ENCODE measurements at places on chromosomes 6 and 20.

DNA sequence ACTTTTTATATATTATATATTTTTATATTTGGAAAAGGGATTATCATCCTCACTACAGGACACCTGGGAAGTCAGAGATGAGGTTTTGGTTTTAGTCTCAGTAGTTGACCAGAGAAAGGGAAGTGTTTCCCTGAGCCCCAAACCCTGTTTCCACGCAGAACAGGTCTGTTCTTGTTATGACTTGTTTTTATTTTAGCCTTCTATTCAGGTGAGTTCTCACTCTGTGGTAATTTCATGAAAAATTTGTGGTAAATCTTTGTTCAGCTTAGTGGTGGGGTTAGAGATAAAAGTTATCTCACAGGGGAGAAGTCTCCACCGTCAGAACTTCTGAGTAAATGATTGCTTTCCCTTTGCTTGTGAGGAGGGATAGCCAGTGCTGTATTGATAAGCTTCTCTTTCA is 224.9 kb downstream of the FARS2 start:
- H3K27ac ChIP-seq = no peak overlapping the region
- no peaks in the 10 kb centered on the region for H3K36me3 ChIP-seq
- no peaks in the 10 kb centered on the region for H3K27me3 ChIP-seq
- peaks cover 5% of the 10 kb centered on the region for H3K4me1 ChIP-seq
- no peak for DNase-seq

DNA sequence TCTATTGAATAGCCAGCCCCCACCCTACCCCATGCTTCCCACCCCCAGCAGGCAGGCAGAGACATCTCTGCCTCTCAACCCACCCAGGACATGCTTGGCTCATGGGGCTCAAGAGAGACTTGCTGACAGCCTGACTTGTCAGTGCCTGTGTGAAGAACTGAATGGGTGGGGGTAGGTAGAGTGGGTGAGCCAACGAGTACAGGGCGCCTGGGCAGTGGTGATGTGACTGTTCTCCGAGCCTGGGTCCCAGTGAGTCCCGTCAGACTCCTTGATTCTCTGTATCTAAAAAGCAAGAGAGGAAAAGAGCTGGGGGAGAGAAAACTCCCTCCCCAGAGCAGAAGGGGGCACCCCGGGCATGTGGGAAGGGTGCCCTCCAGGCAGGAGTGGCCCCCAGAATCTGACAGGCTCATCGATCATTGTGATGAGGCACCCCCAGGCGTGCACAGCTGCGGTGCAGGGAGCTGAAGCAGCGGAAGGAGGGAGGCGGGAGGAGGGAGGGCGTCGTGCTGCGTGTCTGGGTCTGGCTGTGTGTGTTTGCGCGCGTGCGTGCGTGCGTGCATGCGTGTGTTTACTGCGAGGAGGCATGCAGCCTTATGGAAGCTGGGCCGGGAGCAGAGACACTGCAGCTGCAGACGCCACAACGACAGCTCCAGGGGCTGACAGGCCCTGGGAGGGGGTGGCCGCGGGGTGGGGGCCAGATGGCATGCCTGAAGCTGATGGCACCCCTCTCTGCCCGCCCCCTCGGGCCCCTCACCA is 40.2 kb downstream of the FOXP4 start:
- H3K27me3 ChIP-seq = no peaks in the 10 kb centered on the region
- no peak overlapping the region for H3K4me3 ChIP-seq
- peaks cover 1% of the 10 kb centered on the region for H3K36me3 ChIP-seq
- H3K27ac ChIP-seq = peak overlapping the region; percentile 13
- peaks cover 25% of the 10 kb centered on the region for H3K4me1 ChIP-seq

DNA sequence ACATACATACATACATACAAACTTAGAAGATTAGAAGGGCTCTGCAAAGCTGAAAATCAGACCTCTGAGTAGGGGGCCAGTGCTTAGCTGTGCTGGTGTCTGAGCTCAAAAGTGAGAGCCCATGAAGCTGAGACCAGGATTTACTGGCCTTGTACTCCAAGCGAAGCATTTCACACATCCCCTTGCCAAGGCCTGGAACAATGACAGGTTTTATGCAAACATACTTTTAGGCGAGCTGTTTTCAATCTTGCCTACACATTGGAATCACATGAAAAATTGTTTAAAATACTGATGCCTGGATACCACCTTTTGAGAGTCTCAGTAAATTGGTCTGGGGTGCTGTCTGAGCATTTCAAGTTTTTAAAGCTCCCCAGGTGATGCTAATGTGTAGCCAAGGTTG is 80.9 kb upstream of the SRSF6 start:
- DNase-seq = no peak
- no peak overlapping the region for H3K27ac ChIP-seq
- no peaks in the 10 kb centered on the region for H3K4me1 ChIP-seq
- no peaks in the 10 kb centered on the region for H3K36me3 ChIP-seq

DNA sequence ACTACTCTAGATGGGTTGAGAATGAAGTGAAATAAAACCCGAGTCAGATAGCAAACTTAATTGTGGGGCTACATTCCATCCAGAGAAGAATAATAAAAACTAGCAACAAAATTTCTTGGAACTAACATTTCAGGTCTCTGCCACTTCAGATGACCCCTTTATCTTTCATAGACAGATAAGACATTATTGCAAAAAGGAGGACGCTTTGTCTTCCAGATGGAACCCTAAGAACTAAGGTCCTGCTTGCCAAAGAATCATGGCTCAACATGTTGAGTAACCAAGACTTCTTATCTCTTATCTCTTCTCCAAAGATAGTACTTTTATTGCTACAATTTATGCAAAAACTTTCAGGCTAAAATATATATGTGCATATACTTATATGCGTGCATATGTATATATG is 221.1 kb upstream of the PREP start:
- H3K4me3 ChIP-seq = no peak overlapping the region
- DNase-seq = no peak
- no peaks in the 10 kb centered on the region for H3K36me3 ChIP-seq
- H3K27me3 ChIP-seq = no peaks in the 10 kb centered on the region

- peaks cover 10% of the 10 kb centered on the region for H3K36me3 ChIP-seq
- no peak for DNase-seq
- H3K27me3 ChIP-seq = no peaks in the 10 kb centered on the region
- no peak overlapping the region for H3K27ac ChIP-seq
- H3K4me1 ChIP-seq = peaks cover 34% of the 10 kb centered on the region
Measured at GRCh38 chr6:89948876-89949275, 54.6 kb downstream of the GJA10 start.

- DNase-seq = no peak
- H3K4me1 ChIP-seq = peaks cover 19% of the 10 kb centered on the region
- no peaks in the 10 kb centered on the region for H3K27me3 ChIP-seq
Measured at GRCh38 chr6:158046201-158047126, 64.8 kb downstream of the SYNJ2 start.

DNA sequence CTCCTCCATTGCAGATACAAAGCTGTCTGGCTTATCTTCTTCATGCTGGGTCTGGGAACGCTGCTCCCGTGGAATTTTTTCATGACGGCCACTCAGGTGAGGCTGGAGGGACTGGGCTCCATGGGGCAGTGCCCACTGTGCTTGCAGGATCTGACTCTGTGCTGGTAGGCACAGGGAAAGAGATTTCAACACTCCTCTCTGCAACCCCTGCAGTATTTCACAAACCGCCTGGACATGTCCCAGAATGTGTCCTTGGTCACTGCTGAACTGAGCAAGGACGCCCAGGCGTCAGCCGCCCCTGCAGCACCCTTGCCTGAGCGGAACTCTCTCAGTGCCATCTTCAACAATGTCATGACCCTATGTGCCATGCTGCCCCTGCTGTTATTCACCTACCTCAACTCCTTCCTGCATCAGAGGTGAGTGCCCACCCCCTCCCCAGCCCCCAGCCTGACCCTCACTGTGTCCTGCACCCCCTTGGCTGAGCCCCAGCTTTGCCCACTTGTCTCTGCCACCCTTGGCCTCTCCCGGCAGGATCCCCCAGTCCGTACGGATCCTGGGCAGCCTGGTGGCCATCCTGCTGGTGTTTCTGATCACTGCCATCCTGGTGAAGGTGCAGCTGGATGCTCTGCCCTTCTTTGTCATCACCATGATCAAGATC is 6.1 kb downstream of the SLC29A1 start:
- H3K27me3 ChIP-seq = no peaks in the 10 kb centered on the region
- peaks cover 8% of the 10 kb centered on the region for H3K4me1 ChIP-seq
- no peaks in the 10 kb centered on the region for H3K36me3 ChIP-seq
- DNase-seq = no peak
- no peak overlapping the region for H3K27ac ChIP-seq
- H3K4me3 ChIP-seq = no peak overlapping the region

DNA sequence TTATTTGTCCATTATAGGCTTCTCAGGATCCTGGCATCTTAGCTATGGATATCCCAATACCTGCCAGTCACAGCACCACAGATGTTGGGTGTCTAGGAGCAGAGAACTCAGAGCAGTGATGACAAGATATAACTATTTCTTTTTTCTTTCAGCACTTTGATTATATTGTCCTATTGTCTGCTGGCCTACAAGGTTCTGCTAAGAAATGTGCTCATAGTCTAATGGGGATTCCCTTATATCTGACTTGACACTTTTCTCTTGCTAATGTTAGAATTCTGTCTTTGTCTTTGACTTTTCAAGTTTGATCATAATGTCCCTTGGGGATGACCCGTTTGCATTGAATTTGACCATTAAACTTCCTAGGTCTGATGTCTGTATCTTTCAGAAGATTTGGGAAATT is 270.4 kb downstream of the OGFRL1 start:
- H3K4me3 ChIP-seq = no peak overlapping the region
- no peaks in the 10 kb centered on the region for H3K27me3 ChIP-seq
- no peaks in the 10 kb centered on the region for H3K36me3 ChIP-seq
- H3K4me1 ChIP-seq = no peaks in the 10 kb centered on the region
- no peak overlapping the region for H3K27ac ChIP-seq
- DNase-seq = no peak

GRCh38 chr6:113564371-113565171 is 292.6 kb upstream of the MARCKS start:
- no peaks in the 10 kb centered on the region for H3K36me3 ChIP-seq
- H3K27ac ChIP-seq = no peak overlapping the region
- no peaks in the 10 kb centered on the region for H3K27me3 ChIP-seq
- no peak overlapping the region for H3K4me3 ChIP-seq
- H3K4me1 ChIP-seq = no peaks in the 10 kb centered on the region

DNA sequence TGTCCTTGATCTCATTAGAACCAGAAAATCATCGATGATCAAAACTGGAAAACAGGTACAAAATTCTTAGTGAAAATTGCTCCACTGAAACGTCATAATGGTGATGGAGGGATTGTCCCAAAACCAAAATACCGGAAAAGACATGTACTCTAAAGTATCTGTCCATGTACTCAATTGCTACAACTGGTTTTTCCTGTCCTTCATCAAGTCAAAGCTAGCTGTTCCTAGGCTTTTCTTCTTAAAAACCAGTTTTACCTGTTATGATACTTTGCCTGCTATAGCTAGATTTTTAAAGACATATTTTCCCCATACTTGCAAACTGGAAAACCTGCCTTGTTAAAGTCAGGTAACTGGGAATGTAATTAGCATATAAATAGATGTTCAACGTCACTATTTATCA is 50.5 kb upstream of the LRRC1 start:
- H3K36me3 ChIP-seq = no peaks in the 10 kb centered on the region
- DNase-seq = no peak
- H3K4me3 ChIP-seq = no peak overlapping the region
- H3K27ac ChIP-seq = no peak overlapping the region
- H3K27me3 ChIP-seq = peaks cover 9% of the 10 kb centered on the region

GRCh38 chr6:32868257-32868788 is 14.3 kb downstream of the PSMB9 start:
- H3K36me3 ChIP-seq = peaks cover 3% of the 10 kb centered on the region
- no peak overlapping the region for H3K27ac ChIP-seq
- no peak overlapping the region for H3K4me3 ChIP-seq
- peaks cover 12% of the 10 kb centered on the region for H3K4me1 ChIP-seq

GRCh38 chr6:130885392-130886192 is 58.4 kb downstream of the SMLR1 start:
- no peak overlapping the region for H3K4me3 ChIP-seq
- H3K27me3 ChIP-seq = no peaks in the 10 kb centered on the region
- H3K36me3 ChIP-seq = no peaks in the 10 kb centered on the region
- H3K27ac ChIP-seq = no peak overlapping the region

DNA sequence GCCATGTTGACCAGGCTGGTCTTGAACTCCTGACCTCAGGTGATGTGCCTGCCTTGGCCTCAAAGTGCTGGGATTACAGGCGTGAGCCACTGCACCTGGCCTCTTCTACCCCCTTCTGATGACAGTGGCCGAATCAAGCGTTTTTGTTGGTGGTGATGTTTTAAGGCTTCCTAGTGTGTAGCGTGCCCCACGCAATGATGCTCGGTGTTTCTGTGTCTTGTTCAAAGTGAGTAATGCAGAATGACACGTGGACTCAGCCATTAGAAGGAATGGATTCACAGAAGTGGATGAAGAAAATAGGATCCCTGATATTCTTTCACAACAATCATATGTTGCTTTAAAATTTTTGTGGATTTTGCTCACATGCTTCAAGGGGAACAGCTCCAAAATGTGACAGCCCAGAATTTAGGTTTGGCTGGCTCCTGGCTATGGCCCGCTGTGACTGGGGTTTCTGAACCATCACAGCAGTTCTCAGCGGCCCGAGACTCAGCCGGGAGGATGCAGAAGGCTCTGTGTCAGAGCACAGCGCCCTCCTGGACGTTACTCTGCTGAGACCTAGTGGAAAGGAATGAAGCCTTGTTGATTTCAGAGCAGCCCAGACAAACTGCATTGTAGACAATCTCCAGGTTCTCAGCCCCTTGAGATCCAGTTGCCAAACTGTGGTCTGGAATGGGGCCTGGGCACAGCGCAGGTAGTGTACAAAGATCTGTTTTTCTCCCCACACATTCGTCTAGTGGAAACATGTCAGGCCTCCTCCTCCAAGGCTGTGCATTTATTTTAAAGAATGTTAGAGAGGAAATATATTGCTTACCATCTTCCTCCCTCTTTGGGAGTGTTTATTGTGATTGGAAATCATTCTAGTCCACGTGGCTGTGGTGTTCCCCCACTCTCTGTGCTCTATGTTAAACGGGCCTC is 57.6 kb upstream of the TIAM2 start:
- DNase-seq = no peak
- H3K4me1 ChIP-seq = peaks cover 6% of the 10 kb centered on the region
- H3K36me3 ChIP-seq = peaks cover 2% of the 10 kb centered on the region
- H3K27me3 ChIP-seq = no peaks in the 10 kb centered on the region
- H3K4me3 ChIP-seq = no peak overlapping the region

DNA sequence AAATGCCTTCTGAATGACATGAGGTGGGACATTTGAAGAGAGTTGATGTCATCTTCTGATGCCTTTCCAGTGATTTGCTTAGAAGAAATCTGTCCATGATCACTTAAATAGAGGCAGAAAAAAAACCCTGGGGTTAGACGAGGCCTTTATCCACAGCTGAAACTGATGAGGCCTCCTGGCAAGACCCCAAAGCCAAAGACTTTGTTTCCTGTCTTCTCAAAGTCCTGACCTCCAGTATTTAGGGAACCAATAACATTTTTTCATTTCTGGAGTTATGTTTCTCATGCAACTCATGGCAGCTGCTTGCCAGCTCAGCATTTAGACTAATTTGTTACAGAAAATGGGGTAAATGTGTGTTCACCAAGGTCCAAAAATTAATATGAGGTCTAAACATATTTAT is 248.0 kb upstream of the PRDM1 start:
- no peak overlapping the region for H3K4me3 ChIP-seq
- H3K4me1 ChIP-seq = no peaks in the 10 kb centered on the region
- H3K27me3 ChIP-seq = no peaks in the 10 kb centered on the region
- no peak for DNase-seq

Data from central memory CD8-positive, alpha-beta T cell (primary cell).